ENCODE measurements at places on chromosomes 12 and 14.

DNA sequence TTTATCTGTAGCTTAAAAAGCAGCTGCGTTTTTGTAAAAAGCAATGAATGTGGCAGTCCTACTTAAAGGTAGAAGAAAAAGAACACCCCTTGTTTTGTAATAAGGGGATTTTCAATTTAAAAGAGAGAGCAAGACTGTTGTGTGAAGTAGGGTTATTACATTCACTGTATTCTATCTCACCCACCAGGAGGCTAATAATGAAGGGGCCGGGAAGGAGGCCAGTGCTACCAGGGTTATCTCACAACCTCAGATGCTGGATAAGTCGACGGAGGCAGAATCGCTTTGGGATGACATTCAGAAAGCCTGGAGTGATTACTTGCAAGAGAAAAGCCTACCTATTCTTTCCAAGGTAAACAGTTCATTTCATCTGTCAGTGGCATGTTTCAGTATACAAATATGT, 97.7 kb downstream of the RMST start:
- DNase-seq = no peak

DNA sequence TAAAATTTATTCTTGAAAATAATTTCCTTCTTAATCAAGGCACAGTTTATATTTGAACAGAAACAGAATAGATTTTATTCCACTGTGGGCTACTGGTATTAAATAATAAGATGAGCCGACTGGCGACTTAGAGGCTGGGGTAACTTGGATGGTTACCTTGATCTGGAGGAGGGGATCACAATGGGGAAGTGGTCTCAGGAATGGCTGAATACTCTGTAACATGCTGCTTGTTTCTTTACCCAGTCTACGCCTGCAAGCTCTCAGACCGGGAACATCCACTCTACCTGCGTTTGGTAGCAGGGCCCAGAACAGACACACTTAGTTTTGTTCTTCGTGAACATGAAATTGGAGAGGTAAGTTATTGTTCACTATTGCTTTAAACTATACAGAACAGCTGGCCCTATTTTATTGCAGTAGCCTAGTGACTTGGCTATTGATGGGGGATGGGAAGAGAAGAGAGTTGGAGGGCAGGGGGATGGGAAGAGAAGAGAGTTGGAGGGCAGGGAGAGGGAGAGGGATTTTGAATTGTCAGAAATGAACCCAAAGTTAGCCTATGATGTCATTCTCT, 67.9 kb downstream of the GNS start:
- no peak for DNase-seq

DNA sequence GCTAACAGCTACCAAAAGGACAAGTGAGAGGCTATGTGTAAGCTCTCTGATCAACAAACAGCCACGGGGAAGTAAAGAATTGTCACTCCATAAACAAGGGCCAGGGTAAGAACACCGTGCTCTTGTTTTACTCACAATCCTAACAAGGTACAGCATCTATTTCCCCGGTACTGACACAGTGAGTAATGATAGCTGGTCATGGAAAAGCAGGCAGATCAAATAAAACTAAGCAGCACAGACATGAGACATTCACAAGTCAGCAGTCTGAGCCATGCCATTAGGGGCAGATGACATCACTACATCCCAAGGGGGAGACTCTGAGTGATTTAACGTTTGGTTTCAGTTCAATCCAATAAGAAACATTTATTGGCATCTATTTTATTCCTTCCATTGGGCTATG, 54.4 kb downstream of the ARL6IP4 start:
- no peak for DNase-seq

- DNase-seq = no peak
These were observed 16.4 kb downstream of the RNASE2 start for GRCh38 chr14:20971705-20972021.

DNA sequence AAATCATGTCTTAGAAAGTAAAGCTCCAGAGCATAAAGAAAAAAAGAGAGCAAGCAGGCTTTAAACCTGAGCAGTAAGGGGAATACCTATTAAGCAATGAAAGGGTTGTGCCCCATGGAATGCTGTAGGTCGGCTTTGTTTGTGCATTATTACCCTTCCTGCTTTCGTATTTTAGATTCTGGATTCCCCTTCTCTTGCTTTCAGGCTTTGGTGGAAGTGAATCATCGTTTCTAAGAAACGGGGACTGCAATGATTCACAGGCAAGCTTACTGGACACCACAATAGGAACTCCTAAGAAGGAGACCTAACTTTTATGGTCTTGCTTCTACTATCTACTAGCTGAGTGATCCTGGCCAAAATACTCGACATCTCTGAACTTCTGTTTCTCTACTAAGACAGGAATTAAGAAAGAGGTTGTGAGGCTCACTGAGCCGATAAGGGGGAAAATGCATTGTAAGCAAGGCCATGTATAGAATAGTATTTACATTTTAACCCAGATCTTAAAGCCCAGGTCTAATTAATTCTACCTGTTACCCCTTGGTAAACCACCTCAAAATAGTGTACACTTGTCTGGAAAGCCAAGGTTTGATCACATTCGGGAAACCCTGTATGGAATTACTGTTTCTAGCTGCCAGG, 1.2 kb upstream of the BMAL2 start:
- no peak for DNase-seq

- no peak for DNase-seq
These were observed 94.3 kb downstream of the TNFAIP2 start for GRCh38 chr14:103217538-103217937.

DNA sequence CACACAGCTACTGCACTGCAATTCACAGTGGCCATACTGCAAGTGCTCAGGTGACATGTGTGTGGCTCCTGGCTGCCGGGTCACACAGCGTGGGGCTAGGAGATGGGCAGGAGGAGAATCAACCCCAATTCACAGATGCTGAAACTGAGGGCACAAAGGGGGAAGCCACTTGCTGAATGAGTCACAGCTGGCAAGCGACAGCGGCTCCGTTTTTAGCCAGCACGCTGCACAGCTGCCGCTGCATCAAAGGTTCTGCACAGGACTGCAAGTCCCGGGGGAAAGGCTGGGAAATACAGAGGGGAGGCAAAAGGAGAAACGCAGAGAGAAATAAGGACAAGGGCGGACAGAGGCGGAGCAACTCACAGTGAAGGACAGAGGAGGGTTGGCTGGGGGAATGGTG, 57.9 kb downstream of the KDM2B start:
- DNase-seq = no peak

- DNase-seq = no peak
These were observed 25.9 kb downstream of the TIGAR start for GRCh38 chr12:4346931-4347330.

DNA sequence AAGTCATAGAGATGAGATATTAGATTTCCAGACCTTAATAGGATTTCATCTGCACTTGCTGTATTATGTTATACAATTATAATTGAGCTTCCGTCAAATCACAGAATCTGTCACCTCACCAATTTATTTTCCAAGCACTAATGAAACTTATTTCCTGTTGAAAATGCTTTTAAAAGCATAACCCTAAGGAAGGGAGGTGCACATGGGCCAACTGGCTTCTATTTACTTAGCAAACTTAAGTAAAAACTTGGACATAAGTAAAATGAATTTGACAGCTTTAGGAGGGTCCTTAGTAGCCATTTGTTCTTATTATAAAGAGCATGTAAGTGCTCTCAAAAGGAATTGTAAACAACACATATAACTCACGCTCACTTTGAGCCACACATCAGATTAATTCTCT, 462.2 kb upstream of the TMPO start:
- no peak for DNase-seq

DNA sequence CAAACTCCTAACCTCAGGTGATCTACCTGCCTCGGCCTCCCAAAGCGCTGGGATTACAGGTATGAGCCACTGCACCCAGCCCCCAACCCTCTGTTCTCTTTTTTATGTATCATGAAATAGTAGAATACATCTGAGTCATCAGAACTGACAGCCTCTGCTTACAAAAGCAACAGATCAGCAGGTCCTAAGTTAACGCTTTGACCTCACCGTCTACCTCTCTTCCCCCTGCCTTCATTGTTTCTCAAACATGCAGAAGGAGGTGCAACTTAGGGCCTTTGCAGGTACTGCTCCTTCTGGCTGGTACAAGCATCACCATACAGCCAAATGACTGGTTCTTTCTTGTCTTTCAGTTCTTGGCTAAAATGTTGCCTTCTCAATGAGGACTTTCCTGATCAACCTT, 249.2 kb downstream of the PAWR start:
- DNase-seq = no peak

DNA sequence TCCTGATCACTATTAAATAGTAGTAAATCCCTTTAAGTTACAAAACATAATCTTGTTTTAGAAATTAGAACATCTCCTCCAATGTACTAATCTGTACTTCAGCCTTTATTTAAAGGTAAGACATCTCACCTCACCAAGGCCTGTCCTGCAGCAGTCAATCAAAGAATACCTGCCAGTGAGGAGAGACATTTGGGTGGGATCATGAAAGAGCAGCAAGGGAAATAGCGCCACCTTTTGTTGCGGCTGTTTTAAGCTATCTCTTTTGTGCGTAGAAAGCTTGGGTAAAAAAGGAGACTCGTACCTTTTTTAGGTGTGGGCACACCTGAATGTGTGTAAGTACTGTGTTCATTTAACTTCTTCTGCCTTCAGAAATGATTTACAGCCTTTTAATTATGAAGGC, 117.8 kb upstream of the TMTC1 start:
- no peak for DNase-seq

- no peak for DNase-seq
These were observed 769 bp upstream of the ZNF740 start for GRCh38 chr12:53179687-53180219.

All from tibial nerve (tissue), 4 donors.